ENCODE measurements at places on chromosomes 3 and 15.
A peak's percentile ranks its signal among the peaks of the same experiment; 100 is the strongest.

DNA sequence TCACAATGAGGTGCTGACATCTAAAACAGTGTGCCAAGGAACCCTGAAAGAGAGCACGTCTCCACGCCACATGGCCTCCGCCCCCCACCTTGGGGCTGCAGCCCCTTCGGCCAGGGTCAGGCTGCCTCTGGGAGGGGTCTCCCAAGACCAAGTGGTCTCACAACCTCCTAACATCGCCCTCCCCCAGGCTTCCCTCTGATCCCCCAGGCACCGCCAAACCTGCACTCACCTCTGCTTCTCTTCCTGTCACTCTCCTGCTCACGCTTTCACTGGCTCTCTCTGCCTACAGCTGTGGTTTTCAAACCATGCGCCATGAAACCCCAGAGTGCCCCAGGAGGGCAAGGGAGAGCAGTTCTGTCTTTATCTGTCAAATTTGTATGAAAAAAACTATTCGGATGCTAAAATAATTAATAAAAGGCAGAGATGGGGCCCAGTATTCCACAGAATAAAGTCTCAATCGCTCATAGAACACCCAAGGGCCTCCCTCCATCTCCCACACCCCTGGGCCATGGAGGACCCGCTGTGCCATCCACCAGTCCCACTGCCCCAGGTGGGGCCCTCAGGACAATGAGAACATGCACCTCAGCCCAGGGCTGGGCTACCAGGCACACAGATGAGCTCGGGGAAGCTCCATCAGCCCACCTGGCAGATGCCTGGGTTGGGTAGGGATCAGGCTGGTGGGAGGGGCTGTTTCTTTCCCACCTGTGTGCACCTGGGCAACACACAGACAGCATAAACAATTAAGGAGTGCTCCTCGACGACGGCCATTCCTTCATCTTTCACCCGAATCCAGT lies 21.5 kb downstream of the CYFIP1 start:
- DNase-seq, result no peak

GRCh38 chr3:40793730-40794129 lies 269.0 kb downstream of the ZNF621 start:
- no peak for DNase-seq

GRCh38 chr3:174218016-174218415 lies 641.1 kb upstream of the NAALADL2 start:
- peak; percentile 49 for DNase-seq

- no peak for DNase-seq
These were observed 15.4 kb upstream of the CFAP20DC start for GRCh38 chr3:59065240-59065639.

DNA sequence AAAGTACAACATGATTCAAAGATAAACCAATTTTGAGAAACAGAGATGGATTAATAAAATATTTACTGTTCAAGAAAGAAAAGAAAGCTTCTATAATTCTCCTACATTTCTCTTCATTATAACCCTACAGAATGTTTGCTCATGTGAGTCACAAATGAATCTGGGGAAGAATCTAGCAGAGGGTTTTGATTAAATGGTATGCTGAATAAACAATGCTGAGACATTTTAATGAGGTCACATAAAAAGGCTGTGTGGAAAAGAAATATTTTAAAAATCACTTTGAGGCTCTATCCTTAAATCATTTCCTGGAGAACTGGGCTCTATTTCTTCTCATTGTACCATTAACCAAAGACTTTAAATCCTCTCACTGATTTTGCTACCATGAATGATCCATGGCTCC lies 727.7 kb downstream of the NTRK3 start:
- DNase-seq, result peak; percentile 40

- no peak for DNase-seq
These were observed 5.1 kb upstream of the MUC20 start for GRCh38 chr3:195715583-195716266.

DNA sequence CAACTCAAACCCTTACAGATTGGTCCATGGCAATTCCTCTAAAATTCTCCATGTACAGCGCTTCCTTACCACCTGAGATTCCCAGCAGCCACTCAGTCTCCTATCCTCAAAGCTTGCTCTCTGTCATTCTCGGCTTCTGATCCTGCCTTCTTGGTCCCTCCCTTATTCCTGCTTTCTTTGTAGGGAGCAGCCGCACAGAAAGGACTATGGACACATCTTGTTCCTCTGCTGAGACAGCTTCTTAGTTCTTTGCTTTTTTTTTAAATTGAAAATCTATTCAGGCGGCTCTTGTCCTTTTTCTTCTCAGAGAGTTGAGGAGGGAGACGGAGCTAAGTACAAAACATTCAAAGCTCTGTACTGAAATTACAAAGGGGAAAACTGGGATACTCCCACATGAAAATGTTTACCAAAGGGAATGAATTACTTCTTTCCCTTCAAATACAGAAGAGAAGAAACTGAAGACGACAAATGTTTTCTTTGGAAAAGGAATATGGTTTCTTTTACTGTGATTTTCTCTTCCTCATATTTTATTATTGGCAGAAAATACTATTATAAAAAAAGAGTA lies 285.1 kb downstream of the IL20RB start:
- no peak for DNase-seq

DNA sequence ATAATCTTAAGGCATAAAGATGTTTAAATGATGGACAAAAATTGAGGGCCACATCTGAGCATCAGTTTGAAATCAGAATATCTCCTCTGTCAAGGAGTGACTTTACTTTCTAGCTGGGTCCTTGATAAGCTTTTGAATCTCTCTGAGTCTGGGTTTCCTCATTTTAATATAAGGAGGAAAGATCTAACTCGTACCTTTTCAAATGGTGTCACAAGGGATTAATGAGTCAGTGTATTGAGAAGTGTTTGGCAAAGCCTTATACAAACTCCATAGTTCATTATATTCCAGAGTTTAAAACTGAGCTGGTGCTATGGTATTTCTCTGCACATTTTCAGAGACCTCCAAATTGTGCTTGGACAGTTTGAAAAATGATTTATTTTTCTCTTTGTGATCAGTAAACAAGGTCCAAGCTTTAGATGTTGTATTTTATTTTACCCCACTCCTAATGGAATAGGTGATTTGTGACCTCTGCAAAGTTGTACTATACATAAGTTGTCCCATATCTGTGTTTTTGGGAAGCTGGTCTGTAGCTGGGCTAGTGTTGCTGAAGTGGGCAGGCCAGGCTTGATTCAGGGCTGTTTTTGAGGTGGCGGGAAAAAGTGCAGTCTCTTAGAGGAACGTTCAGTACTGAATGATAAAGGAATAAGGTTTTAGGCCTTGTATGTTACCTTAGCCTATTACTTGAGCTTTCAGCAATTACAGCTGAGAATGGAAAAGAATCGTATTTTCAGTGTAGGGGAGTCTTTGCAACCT lies 5.6 kb downstream of the FNDC3B start:
- no peak for DNase-seq

- DNase-seq, result no peak
These were observed 443.1 kb downstream of the FOXP1 start for GRCh38 chr3:71140477-71140876.

DNA sequence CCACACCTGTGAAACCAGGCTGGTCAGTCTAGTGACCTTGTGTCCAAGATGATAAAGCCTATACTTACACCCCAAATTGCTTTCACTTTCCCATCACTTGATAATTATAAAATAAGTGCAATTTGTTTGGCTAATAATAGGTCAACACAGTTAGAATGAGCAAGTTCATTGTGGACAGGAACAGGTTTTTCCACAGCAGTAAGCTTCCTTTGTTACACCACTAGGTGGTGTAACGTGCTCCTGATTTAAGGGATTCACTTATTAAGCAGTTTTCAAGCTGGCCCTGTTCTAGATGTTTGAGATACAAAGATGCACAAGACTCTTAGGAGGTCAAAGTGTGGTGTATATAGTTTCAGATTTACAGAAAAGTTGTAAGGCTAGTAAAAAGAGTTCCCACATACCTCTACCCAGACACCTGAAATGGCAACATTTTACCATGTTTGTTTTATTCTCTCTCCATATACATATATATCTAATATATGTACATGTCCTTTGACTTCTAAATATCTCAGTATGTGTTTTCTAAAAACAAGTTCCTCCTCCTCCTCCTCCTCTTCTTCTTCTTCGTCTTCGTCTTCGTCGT lies 6.8 kb upstream of the MFSD1 start:
- peak; percentile 65 for DNase-seq

- peak; percentile 50 for DNase-seq
These were observed 41.3 kb downstream of the COL6A5 start for GRCh38 chr3:130386604-130387263.

GRCh38 chr15:100508641-100509300 lies 20.0 kb downstream of the CERS3 start:
- DNase-seq, result no peak

- peak; percentile 78 for DNase-seq
These were observed 36.1 kb downstream of the TTC23 start for GRCh38 chr15:99213187-99213811.

DNA sequence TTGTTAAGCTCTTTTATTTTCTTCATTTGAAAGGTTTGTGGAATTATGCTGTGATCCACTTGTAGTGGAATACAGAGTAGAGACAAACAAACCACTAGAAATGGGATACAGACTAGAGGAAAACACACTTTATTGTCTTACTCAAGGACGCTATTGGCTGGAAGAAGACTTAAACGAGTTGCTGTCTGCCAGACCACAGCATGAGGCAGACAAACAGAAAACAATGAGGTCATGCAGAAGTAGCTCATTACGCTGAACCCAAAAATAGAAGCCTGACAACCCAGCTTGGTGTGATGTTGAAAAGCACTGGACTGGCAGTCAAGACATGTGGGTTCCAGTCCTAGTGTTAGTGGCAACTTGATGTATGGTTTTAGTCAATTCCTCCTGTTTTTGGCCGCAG lies 62.4 kb upstream of the P3H2 start:
- peak; percentile 96 for DNase-seq

DNA sequence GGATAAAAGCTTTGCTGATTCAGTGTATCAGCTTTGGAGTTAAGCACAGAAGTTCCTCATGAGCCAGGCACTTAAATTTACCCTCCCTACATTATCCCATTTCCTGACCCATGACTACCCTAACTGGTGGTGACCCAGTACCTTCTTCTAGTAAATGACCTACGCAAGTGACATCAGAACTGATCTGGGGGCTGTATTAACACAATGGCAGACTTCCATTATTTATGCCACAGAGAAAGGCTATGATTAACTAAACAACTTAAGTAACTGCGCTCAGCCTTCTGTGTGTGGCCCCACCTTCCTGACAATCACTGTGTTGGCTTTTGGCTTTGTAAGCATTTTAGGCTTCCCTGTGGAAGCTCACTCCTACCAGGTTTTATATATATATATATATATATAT lies 1.9 kb downstream of the MB21D2 start:
- DNase-seq, result no peak

- DNase-seq, result peak; percentile 44
These were observed 5.1 kb upstream of the BFSP2 start for GRCh38 chr3:133394561-133395311.

DNA sequence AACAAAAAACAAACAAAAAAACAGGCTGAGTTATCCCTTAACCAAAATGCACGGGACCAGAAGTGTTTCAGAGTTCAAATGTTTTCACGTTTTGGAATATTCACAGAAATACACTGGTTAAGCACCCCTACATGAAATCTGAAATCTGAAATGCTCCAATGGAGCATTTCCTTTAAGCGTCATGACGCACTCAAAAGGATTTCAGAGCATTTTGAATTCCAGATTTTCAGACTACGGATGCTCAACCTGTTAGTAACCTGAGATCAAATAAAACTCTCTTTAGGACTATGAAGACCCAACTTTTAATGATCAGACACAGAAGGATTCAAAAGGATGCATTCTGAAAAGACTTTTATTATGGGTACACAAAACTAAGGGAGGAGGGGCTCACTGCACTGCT lies 9.6 kb downstream of the CLPX start:
- no peak for DNase-seq

GRCh38 chr15:45586125-45586524 lies 1.1 kb upstream of the BLOC1S6 start:
- DNase-seq, result no peak

DNA sequence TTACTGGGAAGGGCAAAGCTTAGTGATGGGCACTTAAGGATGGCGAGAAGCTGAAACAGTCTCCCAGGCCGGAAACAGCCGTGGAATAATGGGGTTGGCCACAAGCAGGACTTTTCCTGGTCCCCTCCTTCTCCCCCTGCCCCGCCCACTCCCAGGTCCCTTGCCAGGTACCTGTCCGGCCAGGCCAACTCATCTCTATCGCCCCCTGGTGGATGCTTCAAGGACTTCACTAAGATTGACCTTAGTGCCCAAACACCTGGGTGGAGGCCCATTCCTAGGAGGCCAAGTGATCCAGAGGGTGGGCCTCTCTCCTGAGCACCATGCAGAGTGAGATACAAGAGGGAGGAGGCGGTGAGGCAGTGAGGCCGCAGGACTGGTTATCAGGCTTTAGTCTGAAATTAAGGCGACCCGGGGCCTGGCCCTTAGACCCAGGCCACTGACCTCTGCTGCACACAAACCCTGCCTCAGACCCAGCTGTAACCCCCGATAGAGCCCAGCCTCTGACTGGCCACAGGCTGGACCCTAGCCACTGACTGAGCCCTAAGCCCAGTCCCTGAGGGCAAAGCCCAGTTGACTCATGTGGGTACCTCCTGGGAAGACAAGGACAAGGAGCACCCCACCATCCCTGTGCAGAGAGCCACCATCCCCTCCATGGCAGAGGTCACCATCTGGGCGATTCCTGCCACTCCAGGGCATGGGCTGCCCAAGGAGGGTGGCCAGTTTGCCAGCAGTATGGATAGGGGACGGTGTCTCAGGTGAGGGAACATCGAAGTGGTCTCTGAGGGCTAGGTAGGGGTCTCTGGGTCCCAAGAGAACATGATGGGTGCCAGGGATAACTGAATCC lies 37.6 kb downstream of the VIPR1 start:
- DNase-seq, result no peak

GRCh38 chr3:82939491-82940097 lies 1178.1 kb upstream of the GBE1 start:
- DNase-seq, result no peak

- peak; percentile 52 for DNase-seq
These were observed 1.0 kb downstream of the ANP32A start for GRCh38 chr15:68819495-68820294.

GRCh38 chr3:119352863-119353527 lies 58.8 kb downstream of the ARHGAP31 start:
- peak; percentile 68 for DNase-seq

DNA sequence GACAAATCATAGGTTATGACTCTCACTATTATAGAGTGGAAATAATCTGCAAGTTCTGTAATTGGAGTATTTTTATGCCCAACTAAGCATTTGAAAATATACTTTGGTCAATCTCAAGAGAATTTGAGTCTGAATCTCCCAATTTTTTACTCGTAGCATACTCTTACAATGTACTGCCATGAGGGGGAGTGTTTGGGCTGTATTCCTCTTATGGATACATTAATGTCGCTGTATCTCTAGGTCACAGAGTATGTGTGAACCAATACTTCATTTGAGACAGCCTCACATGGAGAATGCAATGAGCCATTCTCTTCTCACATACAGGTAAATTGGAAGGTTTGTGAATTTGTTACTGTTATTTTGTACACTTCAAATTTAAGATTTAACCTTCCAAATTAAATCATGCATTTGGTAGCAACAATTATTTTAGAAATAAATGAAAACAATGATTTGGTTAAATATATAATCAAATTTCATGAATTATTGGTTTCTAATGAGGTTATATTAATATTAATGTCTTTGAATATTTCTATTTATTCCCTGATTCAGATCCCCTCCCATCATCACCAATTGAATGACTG lies 5.5 kb upstream of the CD200 start:
- peak; percentile 63 for DNase-seq

- DNase-seq, result no peak
These were observed 110.2 kb downstream of the RORA start for GRCh38 chr15:61118885-61119284.

GRCh38 chr3:184160456-184160855 lies 5.3 kb downstream of the DVL3 start:
- peak; percentile 61 for DNase-seq

All from astrocyte of the spinal cord (primary cell).